ENCODE measurements at places on chromosomes 11 and 22. TPM values are rescaled to one million over a fixed set of nuclear protein-coding genes. Genes with fewer than 3 reads are reported as not detected.

GRCh38 chr11:6388748-6389147 lies 1.5 kb upstream of the SMPD1 start:
- no peak for DNase-seq

NECTIN1 gene
- 232 TPM for total RNA-seq

GRCh38 chr11:111107501-111107900 lies 138.0 kb upstream of the POU2AF2 start:
- no peak for DNase-seq

- no peak for DNase-seq
Measured at GRCh38 chr22:17770180-17771077, 3.8 kb downstream of the BID start.

GRCh38 chr22:44535362-44536095 lies 37.5 kb upstream of the RTL6 start:
- DNase-seq = no peak

GRCh38 chr22:24421428-24421931 lies 5.9 kb upstream of the ADORA2A start:
- no peak for DNase-seq

SHISAL1 gene
- total RNA-seq = 4.0 TPM

ZNF195 gene
- total RNA-seq = 51.4 TPM

DNA sequence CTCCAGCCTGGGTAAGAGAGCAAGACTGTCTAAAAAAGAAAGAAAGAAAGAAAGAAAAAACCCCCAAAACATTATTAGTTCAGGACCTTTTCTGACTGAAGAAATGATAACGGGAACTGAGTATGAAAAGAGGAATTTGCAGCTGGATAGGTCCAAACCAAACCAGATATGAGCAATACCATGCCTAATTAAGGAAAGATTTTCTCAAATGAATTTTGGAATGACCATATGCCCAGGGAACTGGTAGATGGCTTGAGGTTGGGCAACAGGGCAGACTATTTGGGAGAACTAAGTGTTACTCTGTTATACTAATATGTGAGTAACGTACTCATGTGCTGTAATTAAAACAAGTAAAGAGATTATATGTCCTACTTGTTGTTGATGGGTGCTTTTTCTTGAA lies 186.1 kb downstream of the TMEM135 start:
- DNase-seq = no peak

PHF5A gene
- 32.3 TPM for total RNA-seq

All from ureter (tissue), 1 donor.